ENCODE measurements at places on chromosomes 12 and 14.

GRCh38 chr14:54784060-54784459 is 118.6 kb downstream of the GCH1 start:
- DNase-seq = no peak

DNA sequence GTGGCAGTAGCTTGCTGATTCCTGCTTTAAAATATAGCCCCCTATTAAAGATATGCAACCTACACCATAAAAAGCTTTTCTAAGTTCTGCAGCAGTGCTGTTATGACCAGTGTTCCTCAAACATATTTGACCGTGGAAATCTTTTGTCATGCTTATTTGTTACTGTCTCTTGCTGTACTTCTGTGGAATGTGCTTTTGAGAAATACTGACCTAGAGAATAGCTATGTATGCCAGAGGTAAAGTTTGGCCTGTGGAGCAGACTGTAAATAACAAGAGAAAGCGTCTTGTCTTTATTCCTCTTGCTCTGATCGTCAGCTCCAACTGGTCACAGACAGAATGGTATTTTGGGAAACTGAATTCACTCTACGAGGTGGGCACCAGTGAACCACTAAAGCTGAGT is 239.0 kb downstream of the FBXL14 start:
- no peak for DNase-seq

DNA sequence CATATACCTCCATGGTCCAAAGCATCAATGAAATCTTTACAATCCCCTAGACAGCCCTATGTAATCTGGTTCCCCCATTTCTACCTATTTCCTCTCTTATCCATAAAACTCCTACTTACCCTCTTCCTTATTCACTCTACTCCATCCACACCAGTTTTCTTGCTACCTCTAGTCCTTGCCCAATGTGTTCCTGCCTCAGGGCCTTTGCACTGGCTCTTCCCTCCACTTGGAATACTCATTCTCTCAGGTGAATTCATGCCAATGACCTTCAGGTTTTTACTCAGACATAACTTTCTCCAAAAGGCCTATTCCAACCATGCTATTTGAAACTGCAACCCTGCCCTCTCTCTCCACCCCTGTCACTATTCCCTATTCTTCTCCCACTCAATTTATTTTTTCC is 138.7 kb upstream of the KRR1 start:
- no peak for DNase-seq

GRCh38 chr12:3003357-3003992 is 44.3 kb downstream of the TEAD4 start:
- no peak for DNase-seq

DNA sequence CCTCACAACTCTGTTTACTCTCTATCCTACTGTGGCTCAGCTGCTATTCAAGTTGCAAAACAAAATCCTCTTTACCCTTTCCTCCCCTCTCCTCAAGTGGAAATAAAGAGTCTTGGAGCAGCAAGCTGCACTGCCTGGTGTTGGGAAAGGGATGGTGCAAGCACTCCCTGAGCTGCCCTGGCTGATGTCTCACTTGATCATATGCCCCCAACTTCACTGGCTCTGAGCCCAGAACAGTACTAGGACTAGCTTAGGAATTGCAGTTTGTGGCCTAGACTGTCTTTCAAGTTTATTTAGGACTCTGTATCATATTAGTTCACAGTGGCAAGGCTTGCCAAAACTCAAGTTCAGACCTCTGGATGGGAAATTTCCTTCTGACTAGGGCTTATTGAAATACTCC is 1683.8 kb upstream of the SEL1L start:
- DNase-seq = no peak

- DNase-seq = no peak
Observed at GRCh38 chr12:14408208-14408607, 42.7 kb downstream of the ATF7IP start.

DNA sequence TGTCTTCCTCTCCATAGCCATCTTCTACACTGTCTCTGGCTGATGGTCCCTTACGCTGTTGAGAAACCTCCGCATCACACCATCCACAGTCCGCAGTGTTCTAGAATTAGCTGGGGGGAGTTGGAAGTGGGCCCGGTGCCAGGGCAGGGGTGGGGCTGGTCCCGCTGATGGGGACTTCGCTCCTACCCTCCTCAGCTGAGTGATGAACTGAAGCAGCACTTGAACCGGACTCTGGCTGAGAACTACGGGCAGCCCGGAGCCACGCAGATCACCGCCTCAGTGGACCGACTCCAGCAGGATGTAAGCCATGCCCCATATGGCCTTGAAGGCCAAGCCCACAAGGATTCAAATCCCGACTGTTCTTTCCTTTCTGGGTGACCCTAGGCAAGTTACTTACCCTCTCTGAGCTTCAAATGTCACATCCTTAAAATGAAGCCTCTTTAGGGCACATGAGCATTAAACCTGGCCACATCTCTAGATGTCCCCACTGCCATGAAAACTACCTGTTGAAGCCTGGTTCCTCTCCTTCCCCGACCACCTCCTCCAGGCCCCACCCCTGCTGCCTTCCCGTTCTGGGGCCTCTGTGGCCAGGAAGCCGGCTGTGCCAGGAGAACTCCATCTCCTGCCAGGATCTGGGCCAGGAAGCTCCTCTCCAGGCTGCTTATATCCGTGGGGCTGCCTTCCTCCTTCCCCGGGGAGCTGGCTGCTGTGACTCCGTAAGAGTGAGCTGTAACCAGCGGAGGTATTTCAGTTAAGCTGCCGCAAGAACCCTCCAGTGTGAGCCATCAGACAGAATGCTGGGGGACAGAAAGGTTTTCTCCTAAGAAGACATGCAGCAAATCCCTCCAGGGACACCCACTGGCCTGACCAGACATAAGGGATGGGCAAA is 53.1 kb downstream of the TSPAN11 start:
- DNase-seq = no peak

GRCh38 chr12:92600052-92600451 is 102.7 kb upstream of the PLEKHG7 start:
- no peak for DNase-seq

GRCh38 chr14:75738192-75738591 is 77.1 kb downstream of the TTLL5 start:
- no peak for DNase-seq

- DNase-seq = no peak
Observed at GRCh38 chr14:102325791-102326345, 6.3 kb downstream of the ZNF839 start.

DNA sequence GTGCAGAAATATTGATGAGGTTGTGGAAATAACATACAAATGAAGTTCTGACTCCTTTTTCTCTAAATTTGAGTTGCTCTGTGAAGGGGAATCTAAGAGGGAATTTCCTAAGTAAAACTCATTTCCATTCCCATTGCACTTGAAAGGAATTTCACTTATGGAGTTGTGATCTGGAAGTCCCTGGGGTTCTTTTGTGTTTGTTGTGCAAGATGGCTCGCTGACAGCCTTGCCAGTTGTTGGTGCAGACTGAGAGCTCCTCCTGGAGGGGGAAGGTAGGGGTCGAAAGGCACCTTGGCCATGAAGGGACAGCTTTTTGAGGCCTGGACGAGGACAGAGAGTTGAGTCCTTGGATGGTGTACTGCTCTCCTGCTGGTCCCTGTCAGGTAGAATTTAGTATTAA is 72.0 kb downstream of the C12orf56 start:
- DNase-seq = no peak

- DNase-seq = no peak
Observed at GRCh38 chr12:93085383-93086287, 156.5 kb upstream of the EEA1 start.

- no peak for DNase-seq
Observed at GRCh38 chr12:43917896-43918295, 82.0 kb downstream of the TMEM117 start.

GRCh38 chr14:92656306-92657081 is 91.9 kb downstream of the LGMN start:
- DNase-seq = no peak

- DNase-seq = no peak
Observed at GRCh38 chr14:60184146-60184904, 19.1 kb upstream of the DHRS7 start.

- peak; percentile 34 for DNase-seq
Observed at GRCh38 chr14:75495882-75496281, 26.4 kb upstream of the BATF start.

- no peak for DNase-seq
Observed at GRCh38 chr12:15208140-15208539, 13.1 kb downstream of the RERG start.

DNA sequence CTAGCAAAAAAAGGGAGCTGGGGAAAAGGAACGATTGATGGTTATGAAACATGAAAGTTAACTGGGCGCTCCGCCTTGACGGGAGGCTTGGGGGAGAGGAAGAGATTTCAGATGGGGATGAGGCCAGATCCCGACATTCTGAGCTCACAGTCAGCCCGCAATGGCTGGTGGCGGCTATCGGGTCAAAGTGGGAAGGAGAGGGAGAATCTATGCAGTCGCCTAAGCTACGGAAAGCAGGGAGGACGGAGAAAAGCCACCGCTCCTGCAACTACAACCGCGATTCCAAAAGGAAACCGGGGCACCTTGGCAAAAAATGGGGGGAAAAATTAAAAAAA is 502 bp downstream of the MPHOSPH9 start:
- no peak for DNase-seq

GRCh38 chr12:7108003-7108795 is 815 bp downstream of the C1RL start:
- peak; percentile 93 for DNase-seq

DNA sequence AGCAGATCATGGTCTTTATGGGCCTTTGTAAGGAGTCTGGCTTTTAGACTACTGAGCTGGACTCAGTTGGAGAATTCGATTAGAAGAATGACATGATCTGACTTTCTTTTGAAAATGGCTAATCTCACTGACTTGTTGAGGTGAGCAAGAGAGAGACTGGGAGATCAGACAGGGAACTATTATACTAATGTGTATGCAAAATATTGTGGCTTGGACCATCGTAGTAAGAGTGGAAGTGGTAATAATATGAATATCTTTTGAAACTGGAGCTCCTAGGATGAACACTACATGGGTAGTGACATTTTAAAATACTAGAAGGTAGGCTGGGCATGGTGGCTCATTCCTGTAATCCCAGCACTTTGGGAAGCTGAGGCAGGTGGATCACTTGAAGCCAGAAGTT is 56.2 kb upstream of the CCT2 start:
- no peak for DNase-seq

DNA sequence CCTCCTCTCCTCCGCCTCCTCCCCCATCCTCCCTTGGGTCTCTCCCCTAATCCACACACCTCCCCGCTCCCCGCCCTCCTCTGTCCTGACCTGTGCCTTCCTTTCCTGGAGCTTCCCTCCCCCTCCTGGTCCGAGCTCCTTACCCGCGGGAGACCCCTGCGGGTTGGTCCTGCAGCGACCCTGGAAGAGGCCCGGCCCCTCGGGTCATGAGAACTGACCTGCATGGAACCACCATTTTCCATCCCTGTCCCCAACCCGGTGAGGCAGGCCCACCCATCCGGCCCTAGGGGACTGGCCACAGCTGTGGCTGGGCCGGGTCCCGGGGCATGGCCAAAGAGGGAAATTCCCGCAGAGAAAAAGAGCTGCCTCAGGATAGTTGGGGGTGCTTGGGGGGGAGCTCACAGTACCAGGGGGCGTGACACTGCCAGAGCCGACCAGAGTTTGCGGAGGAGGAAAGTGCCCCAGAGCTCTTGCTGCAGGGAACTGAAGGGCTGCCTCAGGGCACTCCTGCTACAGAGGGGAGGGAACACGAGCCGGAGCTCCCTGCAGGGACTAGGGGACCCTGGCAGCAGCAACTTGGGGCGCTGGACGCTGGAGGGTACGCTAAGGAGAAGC is 613 bp downstream of the ARHGEF40 start:
- DNase-seq = no peak

GRCh38 chr12:97109441-97109840 is 202.4 kb downstream of the NEDD1 start:
- no peak for DNase-seq

DNA sequence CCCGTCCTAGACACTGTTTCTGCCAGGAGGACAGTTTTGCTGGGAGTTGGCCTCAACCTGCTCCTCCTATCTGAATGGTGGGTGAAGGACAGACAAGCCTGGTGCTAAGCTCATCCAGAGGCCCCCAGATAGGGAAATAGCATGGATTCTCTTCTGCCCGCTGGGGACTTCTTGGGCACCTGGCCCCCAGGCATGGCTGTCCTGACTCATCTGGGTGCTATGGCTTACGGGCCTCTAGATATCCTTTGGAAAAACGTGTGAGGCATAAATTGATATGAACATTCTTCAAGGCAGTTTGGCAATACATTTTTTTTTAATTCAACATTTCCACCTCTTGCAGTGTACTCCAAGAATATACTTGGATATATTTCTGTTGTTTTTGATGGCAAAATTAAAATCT is 8.6 kb downstream of the TECPR2 start:
- no peak for DNase-seq

- no peak for DNase-seq
Observed at GRCh38 chr14:103626146-103626850, 2.7 kb upstream of the KLC1 start.

DNA sequence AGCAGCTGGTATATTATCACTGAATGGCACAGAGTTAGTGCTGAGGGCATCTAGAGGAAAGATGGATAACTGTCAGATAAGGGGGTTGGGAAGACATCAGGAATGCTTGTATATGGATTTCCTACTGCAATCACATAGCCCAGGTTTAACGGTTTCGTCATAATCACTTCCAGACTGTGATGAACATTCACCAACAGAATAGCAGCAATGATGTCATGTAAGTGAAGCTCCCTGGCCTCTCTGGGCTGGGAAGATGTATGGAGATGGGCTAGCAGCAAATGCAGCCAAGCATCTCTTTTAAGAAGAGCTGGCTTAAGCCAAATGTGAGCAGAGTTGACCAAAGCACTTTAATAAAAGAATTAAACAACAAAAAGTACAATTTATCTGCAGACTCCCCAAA is 714.6 kb downstream of the GALC start:
- DNase-seq = no peak

DNA sequence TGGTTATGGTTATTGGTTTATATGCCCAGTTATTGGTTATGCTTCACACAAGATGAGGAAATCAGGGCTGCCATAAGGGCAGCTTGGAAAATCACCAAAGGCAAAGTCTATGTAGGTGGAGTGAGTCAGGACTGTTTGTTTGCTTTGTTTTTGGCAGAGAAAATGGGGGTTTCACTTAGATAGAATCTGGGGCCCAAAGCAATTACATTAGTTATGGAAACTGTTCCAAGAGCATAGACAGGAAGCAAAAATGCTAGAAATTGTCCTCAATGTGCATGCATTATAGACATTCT is 2.2 kb downstream of the VAMP1 start:
- DNase-seq = no peak

DNA sequence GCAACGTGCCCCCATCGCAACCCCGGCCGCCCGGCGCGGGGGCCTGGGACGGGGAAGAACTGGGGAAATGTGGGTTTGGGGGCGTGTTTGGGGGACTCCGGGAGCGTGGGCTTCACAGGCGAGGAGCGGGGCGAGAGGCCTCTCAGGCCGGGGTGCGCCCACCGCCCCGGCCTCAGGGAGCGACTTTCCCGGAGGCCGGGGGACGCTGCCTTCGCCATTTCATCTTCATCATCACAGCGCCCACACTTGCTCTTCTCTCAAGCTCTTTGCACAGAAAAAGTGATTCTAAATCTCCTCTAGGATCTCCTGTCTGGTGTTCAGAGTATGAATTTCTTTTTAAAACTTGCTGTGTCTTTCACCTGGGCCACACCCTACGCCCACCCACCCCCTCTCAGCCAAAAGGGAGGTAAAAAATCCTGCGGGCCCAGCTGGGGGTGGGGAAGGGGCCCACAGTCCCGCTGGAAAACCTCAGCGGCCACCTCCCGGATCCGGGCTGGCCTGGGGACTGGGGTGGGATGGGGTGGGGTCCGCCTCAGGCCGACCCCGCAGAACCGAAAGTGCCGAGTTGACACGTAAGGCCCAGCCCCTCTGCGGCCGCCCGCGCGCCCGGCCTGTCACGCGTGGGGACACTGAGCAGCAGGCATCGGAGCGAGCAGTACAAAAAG is 7.4 kb downstream of the CDKN1B start:
- no peak for DNase-seq

All from activated CD8-positive, alpha-beta memory T cell treated with anti-CD3 and anti-CD28 coated beads, Interleukin-2, amount 10 ng/mL, durations not matched to agents 7 days and 5 days (primary cell).